ENCODE measurements at places on chromosomes 2 and 18.

DNA sequence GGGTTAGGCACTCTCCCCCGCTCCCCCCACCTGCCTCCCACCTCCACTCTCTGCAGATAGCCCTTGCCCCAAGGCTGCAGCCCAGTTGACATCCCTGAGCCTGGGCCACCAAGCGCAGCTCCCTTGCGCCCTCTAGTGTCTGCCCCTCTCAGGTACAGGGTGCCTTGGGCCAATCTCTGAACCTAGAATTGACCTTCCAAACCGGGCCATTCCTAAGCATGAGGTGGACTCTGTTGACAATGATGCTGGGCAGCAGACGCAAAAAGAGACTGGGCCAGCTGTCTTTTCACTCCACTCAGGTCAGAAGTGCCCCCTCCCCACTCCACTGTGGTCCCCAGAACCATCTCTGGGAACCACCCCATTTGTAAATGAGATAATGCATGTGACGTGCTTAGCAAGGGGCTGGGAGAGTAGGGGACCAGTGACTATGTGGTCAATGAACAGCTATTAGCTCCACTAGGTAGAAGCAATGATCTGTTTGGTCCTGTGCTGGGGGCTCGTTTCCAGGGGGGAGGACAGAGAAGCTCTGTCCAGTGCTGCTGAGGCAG, 43.3 kb upstream of the PLB1 start:
- peak; percentile 80 for DNase-seq

- no peak for DNase-seq
Measured at GRCh38 chr18:6820314-6820713, 90.8 kb downstream of the ARHGAP28 start.

DNA sequence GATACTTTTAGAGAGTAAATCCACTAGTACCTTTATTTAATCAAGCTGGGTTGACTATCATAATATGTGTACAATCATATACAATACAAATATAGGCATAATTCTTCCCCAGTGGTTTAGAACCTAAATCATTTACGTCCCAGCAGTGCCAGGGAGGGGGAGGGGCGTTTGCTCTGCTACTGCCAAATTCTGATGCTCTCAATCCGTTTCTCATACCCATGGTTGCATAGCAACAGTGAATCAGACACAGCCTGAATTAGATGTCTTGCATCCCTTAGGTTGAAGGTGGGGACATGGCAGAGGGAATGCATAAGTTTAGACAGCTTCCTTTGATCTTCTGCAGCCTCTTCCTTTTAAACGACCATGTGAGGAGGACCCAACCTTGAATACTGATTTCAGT, 135.4 kb downstream of the ABCA12 start:
- peak; percentile 1 for DNase-seq

- DNase-seq: no peak
Measured at GRCh38 chr2:98911376-98912154, 24.5 kb downstream of the CRACDL start.

DNA sequence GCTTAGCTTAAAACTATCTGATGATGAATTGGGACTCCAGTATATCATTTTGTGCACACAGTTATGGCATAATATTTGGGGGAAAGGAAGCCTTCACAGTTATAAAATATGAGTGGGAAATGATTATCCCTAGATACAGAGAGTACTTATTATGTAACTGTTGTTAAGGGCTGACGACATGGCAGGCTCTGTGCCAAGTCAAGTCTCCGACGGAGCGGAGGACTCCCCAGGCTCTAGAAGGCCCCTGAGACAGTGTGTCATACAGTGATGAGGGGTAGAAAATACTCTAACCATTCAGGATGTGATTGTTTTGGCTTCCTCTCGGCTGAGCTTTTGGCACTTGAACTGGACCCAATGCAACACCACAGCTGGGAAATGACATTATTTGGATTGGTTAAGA, 211.8 kb downstream of the SLC8A1 start:
- DNase-seq: no peak

GRCh38 chr2:172011812-172012575, 12.2 kb downstream of the METAP1D start:
- DNase-seq: peak; percentile 58

GRCh38 chr18:79877163-79878091, 74.0 kb downstream of the SLC66A2 start:
- no peak for DNase-seq

DNA sequence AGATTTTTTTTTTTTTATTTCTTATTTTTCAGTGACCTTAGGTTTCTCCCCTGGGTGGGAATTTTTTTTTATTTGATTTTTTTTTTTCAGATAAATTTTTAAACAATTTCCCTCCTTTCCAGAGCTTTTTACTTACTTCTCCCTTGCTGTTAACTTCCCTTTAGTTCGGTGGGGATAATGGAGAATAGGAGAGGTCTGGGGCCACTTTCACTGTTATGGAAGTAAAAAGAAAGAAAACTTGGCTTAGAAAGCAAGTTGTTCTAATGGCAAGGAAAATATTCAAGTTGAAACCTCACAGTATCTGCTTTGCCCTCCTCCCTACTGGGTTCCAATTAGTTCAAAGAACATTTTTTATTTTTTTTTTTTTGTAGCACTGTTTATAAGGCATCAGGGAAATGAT, 537.1 kb upstream of the NXPH2 start:
- no peak for DNase-seq

- peak; percentile 7 for DNase-seq
Measured at GRCh38 chr2:225464346-225465025, 65.0 kb downstream of the NYAP2 start.

DNA sequence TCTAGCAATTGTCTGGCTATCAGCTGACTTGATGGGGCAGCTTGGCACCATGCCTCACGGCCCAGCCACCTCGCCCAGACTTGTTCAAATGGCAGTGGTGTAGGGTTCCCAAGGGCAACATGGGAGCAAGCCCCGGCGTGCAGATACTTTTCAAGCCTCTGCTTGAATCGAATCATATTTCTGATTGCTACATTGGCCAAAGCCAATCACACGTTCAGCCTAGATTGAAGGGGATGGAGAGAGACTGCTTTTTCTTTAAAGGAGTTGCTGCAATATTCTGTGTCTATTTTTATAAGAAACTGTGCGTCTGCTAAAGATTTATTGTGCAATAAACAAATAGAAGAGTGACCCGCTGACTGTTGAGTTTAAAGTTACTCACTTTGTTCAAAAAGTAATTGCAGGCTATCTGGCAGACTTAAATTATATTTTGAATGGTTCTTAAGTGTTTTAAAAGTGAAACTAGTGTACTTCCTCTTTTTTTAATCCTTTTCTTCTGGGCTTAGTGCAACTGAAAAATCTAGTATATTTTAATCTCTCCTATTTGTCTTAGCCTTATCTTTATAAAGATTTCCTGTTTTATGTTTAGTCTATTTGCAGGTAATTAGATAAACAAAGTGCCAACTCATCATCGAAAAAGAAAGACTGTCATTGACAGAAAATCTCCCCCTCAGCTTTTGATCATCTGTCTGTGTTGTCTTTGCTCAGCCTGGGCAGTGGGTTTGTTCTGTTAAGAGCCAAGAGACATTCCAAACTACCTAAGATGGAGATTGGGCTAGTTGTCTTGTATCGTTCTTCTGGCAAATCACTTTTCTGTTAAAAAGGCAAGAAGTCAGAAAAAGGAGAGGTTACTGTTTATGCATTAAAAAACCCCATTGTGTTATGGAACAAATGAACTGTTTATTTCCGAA, 156.1 kb downstream of the TPGS2 start:
- peak; percentile 59 for DNase-seq

- DNase-seq: no peak
Measured at GRCh38 chr2:236861944-236862343, 223.7 kb upstream of the COPS8 start.

DNA sequence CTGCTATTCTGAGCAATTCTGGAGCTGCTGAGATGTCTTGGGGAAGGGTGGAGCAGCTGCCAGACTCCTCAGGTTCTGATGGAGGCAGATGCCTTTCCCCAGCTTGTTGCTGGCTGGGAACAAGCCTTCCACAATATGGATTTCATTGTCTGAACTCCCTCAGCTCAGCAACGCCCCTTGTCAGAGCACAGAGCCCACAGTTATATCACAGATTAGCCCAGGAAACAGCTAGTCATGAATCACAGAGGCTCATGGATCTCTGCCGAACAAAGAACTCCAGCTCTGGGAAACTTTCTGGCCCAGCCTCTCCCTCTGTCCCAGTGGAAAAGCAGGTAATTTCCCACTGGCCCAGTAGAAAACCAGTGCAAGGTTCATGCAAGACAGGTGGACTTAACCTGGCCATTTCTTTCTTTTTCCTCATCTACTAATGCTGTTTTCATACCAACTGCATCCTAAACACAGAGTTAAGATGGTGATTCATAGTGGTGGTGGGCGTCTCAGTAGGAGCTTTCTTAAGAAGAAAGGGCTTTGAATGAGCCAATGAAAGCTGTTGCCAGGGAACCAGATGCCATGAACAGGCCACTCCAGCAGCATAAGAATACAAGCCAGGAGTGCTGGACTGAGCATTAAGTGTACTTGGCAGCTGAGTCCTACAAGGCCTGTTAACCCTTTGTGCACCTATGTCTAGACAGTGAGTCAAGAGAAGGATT, 8.7 kb upstream of the KIAA2012 start:
- DNase-seq: peak; percentile 10
